DMS153 (cell line): ENCODE measurements at places on chromosomes 6 and 20.

DNA sequence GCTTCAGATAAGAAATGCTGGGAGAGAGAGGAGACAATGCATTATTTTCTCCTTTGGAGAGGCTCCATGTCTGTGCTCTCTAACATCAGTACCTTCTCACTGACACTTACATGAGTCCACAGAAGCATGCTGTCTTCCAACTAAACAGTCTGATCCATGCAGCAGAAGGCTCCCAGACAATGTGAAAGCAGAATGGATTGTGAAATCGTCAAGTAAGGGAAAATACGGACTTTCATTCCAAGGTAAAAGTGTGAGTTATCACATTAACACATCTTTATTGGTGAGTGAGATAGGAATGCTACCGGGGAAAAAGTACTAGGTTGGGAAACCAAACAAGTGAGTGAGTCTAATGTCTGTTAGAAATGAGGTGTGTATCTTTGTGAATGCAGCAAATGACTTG lies 167.6 kb upstream of the KCNK16 start:
- DNase-seq, result no peak

DNA sequence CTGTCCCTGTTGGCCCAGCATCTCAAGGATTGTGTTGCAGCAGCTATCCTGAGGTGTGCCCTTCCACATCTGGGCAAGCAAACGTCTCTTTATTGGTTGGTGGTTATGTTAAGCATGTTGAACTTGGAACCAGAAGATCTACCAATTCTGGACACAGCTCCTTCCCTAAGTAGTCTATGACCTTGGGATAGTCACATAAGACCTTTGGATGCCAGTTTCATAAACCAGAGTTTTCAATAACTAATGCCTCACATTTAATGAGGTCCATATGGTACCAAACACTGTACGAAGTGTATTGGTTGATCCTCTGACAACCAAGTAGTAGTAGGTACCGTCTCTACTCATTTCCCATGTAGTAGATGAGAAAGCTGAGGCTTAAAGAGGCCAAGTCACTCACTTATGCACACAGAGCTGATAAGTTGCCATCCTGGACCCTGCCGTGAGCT lies 3.7 kb downstream of the CYP24A1 start:
- DNase-seq, result no peak

GRCh38 chr6:36232172-36232571 lies 35.6 kb downstream of the BRPF3 start:
- no peak for DNase-seq

GRCh38 chr6:141938664-141939063 lies 194.1 kb upstream of the GJE1 start:
- no peak for DNase-seq

DNA sequence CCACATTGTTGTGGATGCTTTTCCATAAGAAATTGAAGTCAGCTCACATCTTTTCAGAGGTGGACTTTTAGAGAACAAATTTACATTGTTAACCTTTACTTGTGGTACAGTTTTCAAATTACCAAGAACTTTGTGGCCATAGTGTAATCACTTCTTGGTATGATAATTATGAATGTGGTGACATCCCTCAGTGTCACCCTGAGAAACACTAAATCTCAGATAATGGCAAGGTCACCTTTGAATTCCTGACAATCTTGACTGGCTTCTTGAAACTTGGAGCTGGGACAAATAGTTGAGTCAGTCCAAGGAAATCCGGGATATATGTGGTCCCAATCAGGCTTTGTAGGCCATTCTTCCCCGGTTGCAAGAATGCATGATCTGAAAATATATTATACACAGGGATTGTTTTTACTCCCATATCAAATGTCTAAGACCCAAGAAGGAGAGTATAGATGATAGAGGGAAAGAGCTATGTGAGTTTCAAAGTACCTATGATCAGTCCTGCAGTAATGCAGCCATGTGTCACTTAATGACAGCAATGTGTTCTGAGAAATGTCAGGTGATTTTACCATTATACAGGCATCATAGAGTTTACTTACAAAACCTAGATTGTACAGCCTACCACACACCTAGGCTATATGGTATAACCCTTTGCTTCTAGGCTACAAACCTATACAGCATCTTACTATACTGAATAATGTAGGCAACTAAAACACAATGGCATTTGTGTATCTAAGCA lies 120.8 kb upstream of the MTHFD1L start:
- no peak for DNase-seq

GRCh38 chr6:4320860-4321259 lies 185.5 kb upstream of the ECI2 start:
- DNase-seq, result no peak

DNA sequence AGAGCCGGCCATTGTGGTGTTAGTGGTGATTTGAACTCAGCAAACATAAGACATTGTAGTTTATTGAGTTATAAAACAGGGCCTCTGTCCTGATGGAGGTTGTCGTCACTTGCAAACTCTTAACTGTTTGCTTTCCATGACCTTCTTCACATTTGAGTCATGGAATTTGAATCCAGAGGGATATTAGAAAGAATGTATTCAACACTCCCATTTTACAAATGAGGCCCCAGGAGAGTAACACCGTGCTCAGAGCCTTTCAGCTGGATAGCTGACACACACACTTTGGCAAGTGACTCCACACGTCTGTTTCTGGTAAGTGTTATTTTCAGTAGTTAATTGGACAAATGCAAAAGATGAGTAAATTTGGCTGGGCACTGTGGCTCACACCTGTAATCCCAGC lies 72.4 kb upstream of the XRN2 start:
- DNase-seq, result no peak

DNA sequence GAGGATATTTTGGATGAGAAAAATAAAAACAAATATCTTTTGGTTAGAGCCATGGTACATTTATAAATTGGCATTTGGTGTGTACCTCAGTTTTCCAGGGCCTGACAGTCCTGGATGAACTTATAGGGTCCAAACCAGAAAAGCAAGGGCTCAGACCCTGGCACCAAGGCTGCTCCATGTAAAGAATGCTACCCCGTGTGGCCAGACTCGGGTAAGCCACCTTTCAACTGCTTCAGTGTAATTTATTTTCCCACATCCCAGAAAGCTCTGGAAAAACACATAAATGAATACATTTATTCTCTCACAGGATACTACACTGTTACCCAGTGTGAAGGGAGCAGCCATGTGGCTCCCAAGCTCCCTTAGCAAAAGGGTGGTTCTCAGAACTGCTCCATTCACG lies 13.8 kb downstream of the MRPL14 start:
- no peak for DNase-seq

DNA sequence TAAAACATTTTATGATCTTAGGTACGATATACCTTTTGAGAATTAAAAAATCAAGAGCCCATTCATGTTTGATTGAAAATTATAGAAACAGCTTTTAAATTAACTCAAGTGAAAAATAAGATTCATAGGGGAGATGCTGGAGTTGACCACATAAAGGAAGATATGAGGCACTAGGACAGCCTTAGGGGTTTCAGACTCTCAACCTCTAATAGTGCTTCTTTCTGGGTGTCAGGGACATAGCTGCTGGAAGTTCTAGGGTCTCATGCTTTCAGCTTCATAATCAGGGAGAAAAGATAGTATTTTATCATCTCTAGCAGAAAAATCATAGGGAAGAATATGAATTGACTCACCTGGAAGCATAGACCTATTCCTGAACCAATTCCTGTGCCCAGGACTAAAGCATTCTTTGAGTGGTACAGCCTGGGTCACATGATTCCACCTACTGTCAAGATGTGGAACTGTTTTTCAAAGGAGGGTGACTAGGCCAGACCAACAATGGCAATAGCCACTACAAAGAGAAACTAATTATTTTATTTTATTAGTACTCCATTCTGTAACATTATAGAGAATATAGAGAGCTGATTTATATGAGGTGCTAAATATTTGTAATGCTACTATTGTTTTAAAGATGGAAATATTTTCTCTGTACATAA lies 27.8 kb upstream of the CENPW start:
- DNase-seq, result no peak

DNA sequence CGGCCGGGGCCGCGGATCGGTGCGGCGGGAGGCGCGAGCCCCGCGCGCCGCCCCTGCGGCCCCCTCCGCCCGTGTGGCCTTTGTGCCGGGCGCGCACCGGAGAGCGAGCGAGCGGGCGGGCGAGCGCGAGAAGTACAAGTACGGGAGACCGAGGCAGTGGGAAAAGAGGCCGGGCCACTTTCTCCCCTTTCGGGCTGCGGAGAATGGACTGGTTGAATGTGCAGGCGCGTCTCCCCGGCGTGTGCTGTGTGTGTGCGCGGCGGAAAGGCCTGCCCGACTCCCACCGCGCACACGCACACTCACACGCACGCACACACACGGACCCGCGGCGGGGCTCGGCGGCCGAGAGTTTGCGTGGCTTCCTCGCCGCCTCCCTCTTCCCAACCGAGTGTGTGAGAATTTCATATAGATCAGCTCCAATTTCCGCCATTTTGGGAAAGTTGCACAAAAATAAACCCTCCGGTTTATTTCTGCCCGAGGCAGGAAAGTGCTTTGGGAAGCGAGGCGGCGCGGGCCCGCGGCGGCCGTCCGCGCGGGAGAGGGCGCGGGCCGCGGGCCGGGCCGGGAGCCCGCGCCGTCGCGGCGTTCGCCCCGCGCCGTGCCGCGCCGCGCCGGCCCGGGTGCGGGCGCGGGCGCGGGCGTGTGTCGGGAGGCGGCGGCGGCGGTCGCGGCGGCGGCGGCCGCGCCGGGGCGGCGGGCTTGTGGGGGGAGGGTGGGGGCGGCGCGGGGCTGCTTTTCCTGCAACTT lies 1.1 kb downstream of the L3MBTL3 start:
- no peak for DNase-seq

DNA sequence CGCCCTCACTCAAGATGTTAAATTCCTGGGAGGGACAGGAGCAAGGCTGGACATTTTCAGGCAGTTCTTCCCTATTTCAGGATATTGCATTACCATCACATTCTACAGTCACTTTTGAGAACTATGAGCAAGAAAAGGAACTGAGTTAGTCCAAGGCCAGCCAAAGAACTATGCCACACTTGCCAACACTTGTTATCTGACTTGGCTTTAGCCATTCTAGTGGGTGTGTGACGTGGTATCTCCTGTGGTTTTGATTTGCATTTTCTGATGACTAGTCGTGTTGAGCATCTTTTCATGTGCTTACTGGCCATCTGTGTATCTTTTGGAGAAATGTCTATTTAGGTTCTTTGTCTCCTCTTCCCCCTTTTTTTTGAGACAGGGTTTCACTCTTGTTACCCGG lies 12.0 kb downstream of the XRN2 start:
- no peak for DNase-seq

DNA sequence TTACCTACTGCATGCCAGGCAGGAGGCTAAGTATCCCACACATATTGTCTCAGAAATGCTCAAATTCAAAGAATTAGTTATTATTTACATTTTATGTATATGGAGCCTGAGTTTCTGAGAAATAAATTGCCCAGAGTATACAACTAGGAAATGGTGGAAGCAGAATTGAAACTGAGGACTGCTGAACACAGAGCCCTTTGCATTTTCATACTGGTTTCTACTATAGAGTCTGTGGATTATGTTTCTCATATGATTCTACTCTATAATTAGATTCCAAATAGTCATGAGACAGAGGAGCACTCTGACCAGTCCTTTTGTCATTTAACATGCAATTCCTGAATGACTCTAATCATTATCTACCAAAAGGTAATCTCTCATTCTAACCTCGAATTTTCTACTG lies 254.3 kb downstream of the LMBRD1 start:
- no peak for DNase-seq

GRCh38 chr6:11428895-11429294 lies 108.7 kb upstream of the TMEM170B start:
- DNase-seq, result no peak

DNA sequence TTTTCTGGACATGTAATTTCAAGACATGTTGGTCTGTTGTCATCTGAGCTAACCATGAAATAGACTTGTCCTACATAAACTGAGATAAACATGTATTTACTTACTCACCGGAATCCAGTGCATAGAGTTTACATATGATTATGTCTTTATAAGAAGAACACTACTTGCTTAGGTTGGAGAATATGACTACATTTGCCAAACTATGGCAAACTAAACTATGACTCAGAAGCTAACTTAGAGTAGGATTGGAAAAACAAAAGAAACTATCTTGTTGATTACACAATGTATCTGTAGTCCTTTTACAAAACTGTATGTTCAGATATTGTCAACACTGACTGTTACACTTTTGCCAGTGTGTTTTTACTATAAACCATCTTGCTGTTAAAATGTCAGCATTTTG lies 113.3 kb downstream of the CRYBG1 start:
- DNase-seq, result no peak

DNA sequence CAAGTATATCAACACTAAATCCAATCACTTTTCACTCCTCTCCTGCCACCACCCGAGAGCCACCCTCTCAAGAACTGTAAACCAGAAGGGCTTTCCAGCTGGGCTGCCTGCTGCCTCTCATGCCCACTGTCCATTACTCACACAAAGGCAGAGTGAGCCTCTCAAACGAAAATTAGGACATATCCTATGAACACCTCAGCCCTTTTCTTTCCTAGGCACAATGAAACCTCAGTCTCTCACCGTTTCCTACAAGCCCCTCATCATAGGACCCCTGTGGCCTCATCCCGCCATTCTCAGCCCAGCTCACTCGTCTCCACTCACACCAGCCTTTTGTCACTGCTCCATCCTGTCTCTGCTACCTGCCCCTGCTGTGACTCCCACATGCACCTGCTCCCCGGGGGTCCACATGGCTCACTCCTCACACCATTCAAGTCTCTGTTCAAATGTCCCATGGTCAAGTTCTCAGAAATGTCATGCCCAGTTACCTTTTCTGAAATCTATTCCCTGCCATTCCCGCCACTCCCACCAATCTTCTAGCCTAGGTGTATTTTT lies 7.4 kb downstream of the HLA-F start:
- DNase-seq, result no peak

- no peak for DNase-seq
Observed at GRCh38 chr20:62906647-62907375, 19.5 kb downstream of the DIDO1 start.

DNA sequence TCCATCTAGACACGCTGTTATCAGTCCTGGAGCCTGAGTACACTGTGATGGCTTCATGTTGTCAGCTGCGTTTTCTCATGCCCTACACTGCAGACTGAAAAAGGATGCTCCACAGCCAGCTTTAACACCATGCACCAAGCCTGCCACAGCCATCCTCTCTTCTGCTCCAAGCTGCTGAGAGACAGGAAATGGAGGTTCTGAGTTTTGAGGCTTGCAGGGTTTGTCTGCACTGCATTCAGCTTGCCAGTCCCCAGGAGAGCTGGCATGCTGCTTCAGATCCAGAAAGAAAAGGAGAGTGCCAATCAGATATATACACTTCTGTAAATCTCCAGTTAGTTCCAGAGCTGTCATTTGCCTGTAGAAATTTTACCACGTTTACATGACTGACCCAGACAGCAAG lies 550.7 kb upstream of the FLRT3 start:
- no peak for DNase-seq

DNA sequence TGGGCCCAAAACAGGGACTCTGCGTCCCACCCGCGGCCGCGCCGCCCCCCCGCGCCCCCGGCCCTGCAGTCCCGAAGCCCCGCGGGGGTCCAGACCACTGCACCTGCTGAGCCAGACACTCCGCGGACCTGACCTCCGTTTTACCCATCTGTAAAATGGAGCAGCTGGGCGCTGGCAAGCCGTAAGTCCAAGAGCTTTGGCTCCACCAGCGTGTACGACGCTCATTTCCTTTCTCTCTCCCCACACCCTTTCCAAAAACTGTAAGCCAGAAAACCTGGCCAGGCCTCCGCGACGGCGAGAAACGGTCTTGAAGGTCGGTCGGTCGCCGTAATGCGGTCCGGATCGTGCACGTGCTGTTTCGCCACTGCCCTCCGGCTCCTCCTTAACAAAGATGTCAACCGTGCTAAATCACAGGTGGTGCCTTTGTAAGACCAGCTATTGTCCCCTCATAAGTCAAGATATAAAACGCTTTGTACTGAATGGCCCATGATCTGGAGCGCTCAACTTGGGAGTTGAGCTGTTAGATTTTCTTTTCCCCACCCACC lies 7.8 kb upstream of the NR2E1 start:
- DNase-seq, result no peak
